Adipocyte (in vitro differentiated cells): ENCODE measurements at places on chromosomes 4 and X.

DNA sequence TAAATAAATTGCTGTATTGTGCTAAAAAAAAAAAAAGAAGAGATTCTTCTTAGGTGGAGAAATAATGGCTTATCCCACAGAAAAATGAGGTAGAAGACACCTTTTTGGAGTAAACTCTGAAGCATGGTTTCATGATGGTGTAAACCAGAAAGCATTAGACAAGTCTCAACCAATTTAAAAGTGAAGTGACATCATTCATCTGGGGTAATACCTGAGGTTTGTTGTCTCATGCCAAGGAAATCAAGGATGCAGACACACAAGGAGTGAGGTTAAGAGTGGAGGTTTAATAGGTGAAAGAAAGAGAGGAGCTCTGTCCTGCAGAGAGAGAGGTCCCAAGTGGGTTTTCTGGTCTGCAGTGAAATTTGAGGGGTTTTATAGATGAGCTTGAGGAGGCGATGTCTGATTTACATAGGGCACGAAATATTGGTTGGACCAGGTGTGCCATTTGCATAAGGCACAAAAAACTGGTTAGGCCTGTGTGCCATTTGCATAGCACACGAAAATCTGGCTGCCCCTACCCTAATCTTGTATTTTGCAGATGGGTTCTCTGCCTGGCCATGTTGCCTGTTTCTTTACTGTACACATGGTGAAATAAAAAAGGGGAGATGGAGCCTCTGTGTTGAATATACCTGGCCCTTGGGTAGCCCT lies 25.0 kb upstream of the CWH43 start:
- DNase-seq, result no peak

- no peak for DNase-seq
Measured at GRCh38 chr4:66235876-66236275, 565.6 kb upstream of the EPHA5 start.

- no peak for DNase-seq
Measured at GRCh38 chr4:89619206-89619962, 217.6 kb downstream of the SNCA start.

DNA sequence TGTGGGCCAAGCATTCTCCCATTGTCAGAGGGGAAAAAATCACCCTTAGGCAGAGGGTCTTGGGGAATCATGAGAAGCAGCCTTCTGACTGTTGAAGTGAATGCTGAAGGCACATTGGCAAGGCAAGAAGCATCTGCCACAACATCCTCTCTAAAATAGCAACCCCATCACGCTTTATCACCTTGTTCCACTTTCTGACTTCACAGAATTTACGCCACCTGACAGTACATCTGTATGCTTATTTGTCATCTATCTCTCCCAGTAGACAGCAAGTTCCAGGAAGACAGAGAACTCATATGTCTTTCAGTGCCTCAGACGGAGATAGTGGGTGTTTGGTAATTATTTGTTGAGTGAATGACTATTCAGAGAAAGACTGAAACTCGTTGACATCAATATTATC lies 68.4 kb upstream of the SCML1 start:
- DNase-seq, result no peak

- DNase-seq, result no peak
Measured at GRCh38 chr4:22794732-22795131, 102.0 kb downstream of the GBA3 start.

GRCh38 chr4:120207021-120207420 lies 140.4 kb upstream of the MAD2L1 start:
- DNase-seq, result no peak

DNA sequence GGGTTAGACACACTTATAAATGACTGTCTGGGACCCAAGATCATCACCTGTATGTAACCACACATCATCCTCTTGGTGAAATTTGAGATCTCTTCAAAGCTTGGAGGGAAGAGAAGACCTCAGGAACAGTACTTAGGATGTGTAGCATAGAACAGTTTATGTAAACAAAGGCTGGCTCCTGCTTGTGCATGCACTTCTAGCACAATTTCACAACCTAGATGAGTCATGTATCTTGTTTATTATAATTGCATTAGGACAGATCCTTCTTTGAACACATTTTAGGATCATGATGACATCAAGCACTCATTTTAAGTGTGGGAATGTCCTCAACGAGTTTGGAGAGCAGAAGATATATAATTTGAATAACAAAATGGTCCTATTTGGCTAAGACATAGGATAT lies 26.3 kb upstream of the ZMAT1 start:
- DNase-seq, result peak; percentile 59

- no peak for DNase-seq
Measured at GRCh38 chr4:77785669-77786068, 33.5 kb downstream of the CNOT6L start.

DNA sequence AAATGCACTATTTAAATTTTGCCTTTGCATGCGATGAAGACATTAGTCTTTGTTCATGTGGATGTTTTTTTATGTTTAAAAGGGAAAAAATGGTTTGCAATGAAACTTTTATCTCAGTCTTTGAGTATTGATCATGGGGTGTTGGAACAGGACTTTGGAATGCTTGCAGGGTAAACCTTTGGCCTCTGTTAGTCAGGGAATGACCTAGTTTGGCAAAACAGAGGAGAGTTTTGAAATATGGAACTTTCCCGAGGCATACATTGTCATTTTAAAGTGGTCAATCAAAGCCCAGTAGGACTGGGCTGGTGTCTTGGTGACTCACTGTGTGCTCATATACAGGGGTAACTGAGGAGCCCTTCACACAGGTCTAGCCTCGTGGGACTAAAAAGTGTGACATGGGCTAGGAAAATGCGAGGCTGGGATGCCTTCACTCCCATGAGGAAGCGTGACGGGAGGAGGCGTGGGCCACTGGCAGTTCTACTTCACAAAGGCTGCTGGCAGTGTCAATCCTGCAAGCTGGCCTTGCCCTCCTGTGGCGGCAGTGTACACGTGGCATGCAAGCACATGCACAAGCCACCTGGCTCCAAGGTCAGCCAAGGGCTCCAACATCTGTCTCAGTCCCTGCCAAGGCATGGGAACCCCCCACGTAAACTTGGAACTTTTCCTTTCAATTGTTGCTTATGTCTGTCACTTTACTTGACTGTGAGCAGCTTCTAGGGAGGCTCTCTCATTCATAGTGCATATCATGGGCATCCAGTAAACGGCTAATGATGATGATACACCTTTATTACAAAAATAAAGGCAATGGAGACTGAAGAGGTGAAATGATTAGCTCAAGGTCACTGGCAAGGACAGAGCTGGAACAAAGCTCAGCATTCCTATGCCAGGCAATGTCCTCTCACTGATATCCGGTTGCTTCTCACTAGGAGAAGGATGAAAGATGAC lies 5.2 kb upstream of the F11 start:
- no peak for DNase-seq

- peak; percentile 72 for DNase-seq
Measured at GRCh38 chr4:4260185-4260751, 12.2 kb upstream of the TMEM128 start.

DNA sequence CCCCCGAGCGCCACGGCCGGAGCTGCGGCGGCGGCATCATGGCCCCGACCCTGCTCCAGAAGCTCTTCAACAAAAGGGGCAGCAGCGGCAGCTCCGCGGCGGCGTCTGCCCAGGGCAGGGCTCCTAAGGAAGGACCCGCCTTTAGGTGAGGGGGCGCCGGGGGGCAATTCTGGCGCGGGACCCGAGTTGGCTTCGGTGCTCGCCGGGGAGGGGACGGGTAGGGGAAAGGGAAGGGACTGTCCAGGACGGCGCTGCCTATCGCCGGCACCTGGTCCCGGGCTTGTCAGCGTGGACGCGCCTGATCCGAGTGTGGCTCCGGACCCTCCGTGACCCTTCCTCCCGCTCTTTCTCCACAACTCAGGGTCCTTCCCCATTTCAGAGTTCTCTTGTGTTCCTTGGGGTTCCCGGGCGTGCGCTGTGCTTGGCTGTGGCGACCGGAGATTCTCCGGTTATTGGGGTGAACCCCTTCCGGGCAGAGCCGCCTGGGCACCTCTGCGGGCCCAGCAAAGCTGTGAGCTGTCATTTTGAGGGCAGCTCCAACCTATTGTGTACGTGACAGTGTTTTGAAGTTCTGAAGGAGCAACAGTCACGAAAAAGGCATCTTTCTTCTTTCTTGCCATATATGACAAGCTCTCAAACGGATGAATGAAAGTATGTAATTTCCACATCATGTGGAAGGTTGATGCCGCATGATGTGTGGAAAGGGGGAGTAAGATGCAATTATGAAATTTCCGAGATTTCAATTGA lies 522 bp downstream of the FNIP2 start:
- DNase-seq, result peak; percentile 71

DNA sequence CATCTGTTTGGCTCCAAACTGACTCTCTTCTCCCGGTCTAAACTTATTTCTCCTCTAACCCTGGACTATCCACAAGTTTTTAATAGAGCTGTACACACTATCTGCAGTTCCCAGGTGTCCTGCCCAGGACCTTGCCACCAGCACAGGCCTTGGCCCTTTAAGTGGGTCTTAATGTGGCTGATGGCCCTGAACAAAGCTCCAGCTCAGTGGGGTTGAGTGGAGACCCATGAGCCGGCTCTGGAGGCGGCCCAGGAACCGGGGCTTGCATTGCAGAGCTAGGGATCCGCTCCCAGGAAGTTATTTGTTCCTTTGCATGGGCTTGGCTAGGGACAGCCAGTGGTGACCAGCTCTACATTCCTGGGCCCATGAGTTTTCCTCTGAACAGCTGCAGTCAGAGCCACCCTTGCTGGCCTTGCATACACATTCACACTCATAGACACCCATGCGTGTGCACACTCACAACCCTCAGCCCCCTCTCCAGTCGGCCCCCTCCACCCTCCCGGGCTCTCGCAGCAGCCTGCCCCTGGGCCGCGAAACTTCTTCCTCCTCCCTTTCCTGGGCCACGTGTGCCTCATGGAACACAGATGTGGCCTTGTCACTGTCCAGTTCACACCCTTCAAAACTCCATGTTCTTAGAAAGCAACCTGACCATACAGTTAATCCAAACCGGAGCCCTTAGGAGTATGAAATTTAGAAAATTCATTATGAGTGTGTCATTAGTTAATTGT lies 58.2 kb downstream of the GPR143 start:
- DNase-seq, result no peak

- no peak for DNase-seq
Measured at GRCh38 chr4:113404841-113405240, 355.4 kb downstream of the ANK2 start.

DNA sequence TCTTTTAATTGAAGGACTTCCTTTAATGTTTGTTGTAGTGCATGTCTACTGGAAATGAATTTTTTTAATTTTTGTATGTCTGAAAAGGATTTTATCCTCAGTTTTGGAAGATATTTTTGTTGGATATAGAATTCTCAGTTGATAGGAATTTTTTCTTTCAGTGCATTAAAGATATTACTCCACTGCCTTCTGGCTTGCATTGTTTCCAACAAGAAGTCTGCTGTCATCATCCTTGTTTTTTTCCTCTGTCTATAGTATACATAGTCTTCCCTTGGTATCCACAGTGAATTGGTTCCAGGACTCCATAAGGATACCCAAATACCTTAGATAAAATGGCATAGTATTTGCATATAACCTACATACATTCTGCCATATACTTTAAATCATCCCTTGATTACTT lies 33.5 kb downstream of the SCD5 start:
- no peak for DNase-seq

GRCh38 chrX:154486052-154486395 lies 391 bp downstream of the UBL4A start:
- peak; percentile 36 for DNase-seq

DNA sequence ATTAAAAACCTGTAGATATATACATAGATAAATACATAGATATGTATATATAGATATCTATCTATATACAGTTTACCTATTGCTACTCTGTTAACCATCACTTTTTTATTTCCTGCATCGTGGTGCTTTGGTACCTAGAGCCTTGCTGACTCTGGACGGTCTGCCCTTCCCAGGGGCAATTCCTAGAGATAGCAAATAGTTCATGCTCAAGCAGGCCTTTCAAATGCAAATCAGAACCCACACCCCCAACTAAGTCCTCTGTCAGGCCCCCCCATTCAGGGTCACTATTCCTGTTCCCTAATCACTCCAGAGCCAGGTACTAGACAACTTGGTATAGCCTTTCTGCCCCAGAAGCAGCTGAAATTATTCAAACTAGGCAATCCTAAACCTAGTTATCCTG lies 273.5 kb upstream of the ADGRL3 start:
- no peak for DNase-seq

DNA sequence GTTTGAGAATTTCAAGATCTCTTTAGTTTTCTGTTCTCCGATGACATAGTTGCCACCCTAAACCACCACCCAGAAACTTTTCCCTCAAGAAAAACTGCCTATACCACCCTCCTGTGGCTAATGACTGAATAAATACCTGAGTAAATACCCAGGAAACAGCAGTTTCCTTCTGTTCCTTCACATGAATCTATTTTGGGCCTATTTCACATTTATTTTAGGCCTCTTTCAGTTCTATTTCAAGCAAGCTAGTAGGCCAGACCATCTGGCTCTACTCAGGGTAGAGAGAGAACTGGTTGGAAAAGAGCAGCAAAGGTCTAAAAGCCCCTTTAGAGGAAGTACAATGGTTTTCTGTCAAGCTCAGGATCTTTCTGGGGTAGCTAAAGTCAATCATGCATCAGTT lies 23.4 kb downstream of the ARHGEF9 start:
- no peak for DNase-seq
